Caco-2 (cell line): ENCODE measurements at places on chromosomes 4 and X. TPM values are rescaled to one million over a fixed set of nuclear protein-coding genes. Genes with fewer than 3 reads are reported as not detected.

DNA sequence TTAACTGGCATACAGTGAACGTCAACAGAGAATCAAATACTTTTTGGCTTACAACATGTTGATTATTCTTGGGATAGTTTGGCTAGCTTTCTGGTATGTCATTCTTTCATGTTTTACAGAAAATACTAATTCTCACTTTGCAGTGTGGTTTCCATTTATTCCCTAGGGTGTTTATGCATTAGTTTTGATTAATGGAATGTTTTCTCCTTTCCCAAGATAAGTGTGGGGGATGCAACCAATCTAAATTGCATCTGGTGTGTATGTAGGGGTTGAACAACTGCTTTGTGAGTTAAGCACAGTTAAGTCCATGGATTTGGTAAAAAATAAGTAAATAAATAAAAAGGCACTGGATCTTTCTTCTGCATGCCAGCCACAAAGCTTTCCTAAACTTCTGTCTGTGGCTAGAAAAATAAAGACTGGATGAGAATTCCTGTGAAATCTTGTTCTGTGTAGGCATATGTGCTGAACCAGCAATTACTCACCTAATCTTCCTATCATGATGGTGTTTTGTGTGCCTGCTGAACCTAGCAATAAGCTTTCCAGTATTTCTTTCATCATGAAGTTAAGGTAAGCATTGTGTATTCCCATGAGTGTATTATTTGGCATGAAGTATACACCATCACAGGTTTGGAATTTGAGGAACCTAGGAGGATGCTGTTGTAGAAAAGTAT is 50.6 kb upstream of the TENM3 start:
- H3K4me1 ChIP-seq, result peaks cover 9% of the 10 kb centered on the region
- no peak for DNase-seq
- H3K36me3 ChIP-seq, result no peaks in the 10 kb centered on the region; the same call in 1 of the 2 replicates
- H3K27me3 ChIP-seq, result no peaks in the 10 kb centered on the region
- H3K4me3 ChIP-seq, result no peak overlapping the region

The UGT2B17 gene
- total RNA-seq, result 0.19 and 0.20 TPM in 2 replicates

DNA sequence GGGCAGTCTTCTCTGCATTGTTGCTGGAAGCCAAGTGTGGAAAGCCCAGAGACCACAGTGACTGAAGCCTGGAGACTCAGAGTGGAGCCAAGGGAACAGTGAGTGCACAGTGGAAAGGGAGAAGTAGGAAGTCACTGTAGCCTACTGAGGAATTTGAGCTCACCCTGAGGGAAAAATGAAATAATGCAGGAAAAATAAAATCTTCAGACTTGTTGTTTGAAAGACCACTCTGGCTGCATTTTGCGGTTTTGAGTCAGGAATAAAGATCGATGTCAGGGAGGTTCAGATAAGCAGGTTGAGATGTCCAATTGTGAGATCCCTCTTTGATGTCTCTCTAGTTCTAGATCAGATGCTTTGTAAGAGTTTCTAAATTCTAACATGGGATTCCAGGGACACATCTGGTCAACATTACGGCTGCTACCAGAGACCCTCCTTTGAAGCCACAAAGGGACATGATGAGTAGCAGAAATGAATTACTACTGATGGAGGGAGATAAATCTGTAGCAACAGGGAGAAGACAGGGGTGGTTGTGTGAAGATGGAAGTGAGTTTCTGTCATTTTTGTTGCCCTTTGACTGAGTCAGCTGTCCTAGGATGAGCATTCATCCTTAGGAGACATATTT is 8.4 kb downstream of the ADH4 start:
- no peak overlapping the region for H3K27ac ChIP-seq
- H3K36me3 ChIP-seq, result no peaks in the 10 kb centered on the region
- H3K4me3 ChIP-seq, result no peak overlapping the region
- no peaks in the 10 kb centered on the region for H3K27me3 ChIP-seq

The RHOXF1 gene
- total RNA-seq, result not detected in 2 replicates

- no peaks in the 10 kb centered on the region for H3K36me3 ChIP-seq
- no peak overlapping the region for H3K27ac ChIP-seq
- no peaks in the 10 kb centered on the region for H3K4me1 ChIP-seq
Observed at GRCh38 chr4:90542216-90542615, 415.0 kb downstream of the CCSER1 start.

- H3K4me3 ChIP-seq, result no peak overlapping the region
- no peak for DNase-seq
- H3K27me3 ChIP-seq, result no peaks in the 10 kb centered on the region
- no peaks in the 10 kb centered on the region; the same call in 1 of the 2 replicates for H3K36me3 ChIP-seq
- no peaks in the 10 kb centered on the region for H3K4me1 ChIP-seq
- no peak overlapping the region for H3K27ac ChIP-seq
Observed at GRCh38 chrX:53379747-53380146, 42.7 kb downstream of the SMC1A start.

DNA sequence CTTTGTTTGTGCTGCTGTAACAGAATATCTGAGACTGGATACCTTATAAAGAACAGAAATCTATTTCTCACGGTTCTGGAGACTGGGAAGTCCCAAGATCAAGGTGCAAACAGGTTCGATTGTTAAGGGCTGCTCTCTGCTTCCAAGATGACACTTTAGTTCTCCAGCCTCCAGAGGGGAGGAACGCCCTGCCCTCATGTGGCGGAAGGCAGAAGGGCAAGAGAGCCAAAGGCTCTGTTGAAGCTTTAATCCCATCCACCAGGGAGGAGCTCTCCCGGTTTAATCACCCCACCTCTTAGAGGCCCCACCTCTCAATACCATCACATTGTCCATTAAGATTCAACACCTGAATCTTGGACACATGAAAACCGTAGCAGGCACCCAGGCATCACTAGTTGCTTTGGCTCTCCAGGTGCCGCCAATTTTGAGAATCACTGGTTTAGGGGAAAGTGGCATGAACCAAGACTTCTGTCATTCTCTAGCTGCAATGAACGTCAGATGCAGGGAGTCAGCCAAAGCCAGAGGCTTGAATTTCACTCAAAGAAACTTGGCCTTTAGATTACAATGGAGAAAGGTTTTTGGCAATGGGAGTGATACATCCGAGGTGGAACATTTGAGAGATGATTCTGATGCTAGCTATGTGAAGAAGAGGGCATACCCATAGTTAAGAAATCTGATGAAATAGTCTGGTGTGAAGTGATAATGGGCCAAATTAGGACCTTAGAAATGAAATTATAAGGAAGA is 15.7 kb downstream of the FHL1 start:
- no peaks in the 10 kb centered on the region for H3K4me1 ChIP-seq
- H3K4me3 ChIP-seq, result no peak overlapping the region
- H3K27ac ChIP-seq, result no peak overlapping the region
- peak; percentile 59 for DNase-seq

DNA sequence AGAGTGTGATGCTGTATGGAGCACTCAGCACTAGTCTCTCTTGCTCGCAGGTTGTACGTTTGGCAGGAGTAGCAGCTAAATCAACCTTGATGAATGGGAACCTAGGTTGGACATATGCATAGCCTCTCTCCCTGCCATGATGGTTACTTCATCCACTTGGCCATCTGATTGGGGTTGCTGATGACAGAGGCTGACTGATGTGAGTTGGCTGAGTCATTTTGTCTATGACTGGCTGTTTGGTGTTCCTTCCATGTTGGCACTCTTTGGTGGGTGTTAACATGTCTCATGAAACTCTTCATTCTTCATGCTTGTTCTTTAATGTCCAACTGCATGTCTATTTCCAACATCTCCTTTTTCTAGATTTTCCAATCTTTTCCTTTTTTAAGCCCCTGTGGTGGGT is 31.6 kb upstream of the SPARCL1 start:
- no peaks in the 10 kb centered on the region for H3K27me3 ChIP-seq
- H3K4me3 ChIP-seq, result no peak overlapping the region
- no peaks in the 10 kb centered on the region for H3K36me3 ChIP-seq
- no peaks in the 10 kb centered on the region for H3K4me1 ChIP-seq
- no peak overlapping the region for H3K27ac ChIP-seq
- no peak for DNase-seq

- H3K4me1 ChIP-seq, result 0 out of 2 replicates have a peak, but pooled peaks cover 4% of the 10 kb centered on the region
- H3K27ac ChIP-seq, result no peak overlapping the region
- H3K36me3 ChIP-seq, result no peaks in the 10 kb centered on the region
- DNase-seq, result no peak
Observed at GRCh38 chr4:113101669-113102068, 52.2 kb downstream of the ANK2 start.

- DNase-seq, result peak; percentile 11
- no peak overlapping the region for H3K27ac ChIP-seq
- H3K4me3 ChIP-seq, result no peak overlapping the region
- no peaks in the 10 kb centered on the region for H3K27me3 ChIP-seq
- peaks cover 18% of the 10 kb centered on the region for H3K4me1 ChIP-seq
- H3K36me3 ChIP-seq, result no peaks in the 10 kb centered on the region
Observed at GRCh38 chr4:24793219-24794005, 2.0 kb upstream of the SOD3 start.

DNA sequence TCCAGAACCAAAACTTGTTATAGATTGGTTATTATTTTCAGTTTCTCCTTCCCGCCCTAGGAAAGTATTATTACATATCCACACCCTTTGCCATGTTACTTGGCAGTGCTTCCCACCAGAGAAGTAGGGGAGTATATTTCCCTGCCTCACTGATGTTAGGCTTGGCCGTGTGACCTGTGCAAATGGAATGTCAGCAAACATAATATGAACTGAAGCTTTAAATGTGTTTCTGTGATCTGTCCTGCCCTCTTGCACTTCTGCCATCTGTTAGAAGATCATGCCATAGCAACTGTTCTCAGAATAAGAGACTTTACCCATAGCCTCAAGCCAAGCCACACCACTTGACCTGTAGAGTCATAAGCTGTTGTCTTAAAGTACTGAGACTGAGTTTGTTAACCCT is 36.7 kb upstream of the NEUROG2 start:
- no peak overlapping the region for H3K4me3 ChIP-seq
- H3K27me3 ChIP-seq, result no peaks in the 10 kb centered on the region
- DNase-seq, result no peak
- H3K27ac ChIP-seq, result no peak overlapping the region

GRCh38 chr4:66275411-66276038 is 605.2 kb upstream of the EPHA5 start:
- no peaks in the 10 kb centered on the region for H3K36me3 ChIP-seq
- H3K4me1 ChIP-seq, result no peaks in the 10 kb centered on the region
- no peak overlapping the region for H3K27ac ChIP-seq
- H3K4me3 ChIP-seq, result no peak overlapping the region

DNA sequence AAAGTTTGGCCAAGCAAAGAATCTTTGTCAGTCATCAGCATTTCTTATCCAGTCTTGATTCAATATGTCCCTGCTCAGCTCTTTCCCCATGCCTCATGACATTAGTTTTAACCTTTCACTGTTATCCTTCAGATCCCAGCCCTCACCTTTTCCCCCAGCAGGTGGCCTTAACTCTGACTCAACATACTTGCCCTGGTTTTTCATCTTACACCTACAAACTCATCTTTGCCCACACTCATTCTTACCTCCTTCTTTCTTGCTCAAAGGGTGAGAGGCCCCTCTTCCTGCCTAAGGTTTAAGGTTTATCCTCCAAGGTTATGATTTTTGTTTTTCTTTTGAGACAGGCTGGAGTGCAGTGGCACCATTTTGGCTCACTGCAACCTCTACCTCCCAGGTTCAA is 10.6 kb upstream of the ANXA5 start:
- no peak overlapping the region for H3K4me3 ChIP-seq
- no peaks in the 10 kb centered on the region for H3K27me3 ChIP-seq
- no peak overlapping the region for H3K27ac ChIP-seq
- H3K4me1 ChIP-seq, result peaks cover 4% of the 10 kb centered on the region; the same call in 1 of the 2 replicates
- no peaks in the 10 kb centered on the region for H3K36me3 ChIP-seq
- DNase-seq, result no peak

GRCh38 chr4:125582302-125582701 is 267.5 kb downstream of the FAT4 start:
- H3K4me1 ChIP-seq, result no peaks in the 10 kb centered on the region
- no peak for DNase-seq
- H3K36me3 ChIP-seq, result no peaks in the 10 kb centered on the region
- no peak overlapping the region for H3K4me3 ChIP-seq

GRCh38 chr4:83219344-83220331 is 65.0 kb downstream of the COQ2 start:
- H3K27ac ChIP-seq, result no peak overlapping the region
- no peaks in the 10 kb centered on the region for H3K27me3 ChIP-seq
- DNase-seq, result no peak
- H3K4me1 ChIP-seq, result no peaks in the 10 kb centered on the region
- H3K36me3 ChIP-seq, result no peaks in the 10 kb centered on the region

DNA sequence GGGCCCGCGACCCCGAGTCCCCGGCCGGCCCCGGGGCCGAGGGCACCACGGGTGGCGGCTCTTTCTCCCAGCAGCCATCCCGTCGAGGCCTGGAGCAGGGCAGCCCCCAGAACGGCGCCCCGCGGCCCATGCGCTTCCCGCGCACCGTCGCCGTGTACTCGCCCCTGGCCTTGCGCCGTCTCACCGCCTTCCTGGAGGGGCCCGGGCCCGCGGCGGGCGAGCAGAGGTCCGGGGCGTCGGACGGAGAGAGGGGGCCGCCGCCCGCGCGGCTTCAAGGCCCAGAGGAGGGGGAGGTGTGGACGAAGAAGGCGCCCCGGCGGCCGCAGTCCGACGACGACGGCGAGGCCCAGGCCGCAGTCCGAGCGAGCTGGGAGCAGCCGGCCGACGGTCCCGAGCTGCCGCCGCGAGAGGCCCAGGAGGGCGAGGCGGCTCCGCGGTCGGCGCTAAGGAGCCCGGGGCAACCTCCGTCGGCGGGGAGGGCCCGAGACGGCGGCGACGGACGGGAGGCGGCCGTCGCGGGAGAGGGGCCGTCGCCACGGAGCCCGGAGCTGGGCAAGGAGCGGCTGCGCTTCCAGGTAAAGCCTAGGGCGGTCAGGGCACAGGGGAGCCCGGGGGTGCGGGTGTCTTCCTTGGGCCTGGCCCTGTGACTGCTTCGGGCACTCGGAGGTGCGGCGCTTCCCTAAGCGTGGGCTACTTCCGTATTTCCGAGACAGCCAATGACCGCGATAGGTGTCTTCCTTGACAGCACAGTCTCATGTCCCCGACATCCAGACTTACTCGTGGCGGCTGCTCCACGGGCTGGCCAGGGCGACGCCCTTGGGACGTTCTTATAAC is 845 bp downstream of the ZAR1 start:
- H3K4me3 ChIP-seq, result no peak overlapping the region
- DNase-seq, result no peak
- H3K27ac ChIP-seq, result no peak overlapping the region
- no peaks in the 10 kb centered on the region for H3K4me1 ChIP-seq

DNA sequence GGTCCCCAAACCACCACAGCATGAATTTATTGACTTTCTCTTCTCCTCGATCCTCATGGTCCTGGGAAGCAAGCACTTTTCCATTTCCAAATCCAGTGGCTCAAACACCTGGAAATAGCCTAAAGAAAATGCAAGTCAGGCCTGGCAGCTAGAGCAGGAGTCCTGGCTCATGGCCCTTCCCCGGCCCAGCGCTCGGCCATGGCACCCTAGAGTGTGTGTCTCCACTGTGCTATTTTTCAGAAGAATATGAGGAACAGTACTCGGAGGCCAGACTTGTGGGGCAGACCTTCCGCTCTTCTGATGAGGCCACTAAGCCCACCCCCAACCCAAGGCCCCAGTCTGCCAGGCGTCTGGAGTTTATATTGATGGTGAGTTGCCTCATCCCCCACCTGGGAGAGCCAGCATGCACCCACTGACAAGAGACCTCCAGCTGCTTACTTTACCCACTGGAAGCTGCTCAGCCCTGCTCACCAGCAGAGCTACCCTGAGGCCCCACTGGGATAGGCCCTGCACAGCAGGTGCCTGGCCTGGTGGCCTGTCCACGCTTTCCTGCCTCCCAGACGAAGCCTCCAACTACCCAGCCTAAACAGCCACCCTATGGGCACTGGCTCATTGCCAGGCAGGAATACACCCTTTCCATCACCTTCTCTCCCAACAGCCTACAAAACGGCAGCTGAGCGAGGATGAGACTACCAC is 2.3 kb upstream of the RTL5 start:
- no peaks in the 10 kb centered on the region for H3K4me1 ChIP-seq
- no peaks in the 10 kb centered on the region for H3K27me3 ChIP-seq
- H3K27ac ChIP-seq, result no peak overlapping the region
- no peaks in the 10 kb centered on the region for H3K36me3 ChIP-seq
- no peak overlapping the region for H3K4me3 ChIP-seq

The XAGE1A gene
- total RNA-seq, result not detected in 2 replicates
